Tibial artery (tissue), 4 donors: ENCODE measurements at places on chromosomes 1 and 21.

DNA sequence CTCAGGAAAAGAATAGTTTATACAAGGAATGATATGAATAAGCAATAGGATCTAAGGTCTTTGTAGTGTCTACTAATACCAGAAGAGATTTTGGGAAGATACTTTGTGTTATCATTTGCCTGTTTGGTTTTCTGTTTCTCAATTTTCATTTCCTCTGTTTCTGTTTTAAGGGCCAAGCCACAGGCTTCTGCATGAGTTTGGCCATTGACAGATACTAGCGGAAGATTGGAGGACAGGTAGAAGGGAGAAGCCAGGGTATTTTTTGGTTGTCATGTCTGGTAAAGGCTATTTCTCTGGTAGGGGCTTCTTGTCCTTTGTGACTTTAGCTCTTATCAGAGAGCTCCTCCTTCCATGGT is 51.4 kb downstream of the HS2ST1 start:
- DNase-seq, result no peak
- H3K4me3 ChIP-seq, result no peak overlapping the region
- no peak overlapping the region for H3K27ac ChIP-seq

GRCh38 chr1:237205400-237206064 is 163.5 kb downstream of the RYR2 start:
- H3K27ac ChIP-seq, result no peak overlapping the region
- peaks cover 7% of the 10 kb centered on the region for H3K4me1 ChIP-seq
- no peaks in the 10 kb centered on the region for H3K27me3 ChIP-seq
- DNase-seq, result peak; percentile 49

- H3K27ac ChIP-seq, result no peak overlapping the region
- no peaks in the 10 kb centered on the region for H3K36me3 ChIP-seq
- DNase-seq, result peak; percentile 90
- H3K4me3 ChIP-seq, result no peak overlapping the region
- no peaks in the 10 kb centered on the region for H3K27me3 ChIP-seq
- no peaks in the 10 kb centered on the region for H3K4me1 ChIP-seq
These were observed 7.6 kb upstream of the IL22RA1 start for GRCh38 chr1:24150234-24151174.

DNA sequence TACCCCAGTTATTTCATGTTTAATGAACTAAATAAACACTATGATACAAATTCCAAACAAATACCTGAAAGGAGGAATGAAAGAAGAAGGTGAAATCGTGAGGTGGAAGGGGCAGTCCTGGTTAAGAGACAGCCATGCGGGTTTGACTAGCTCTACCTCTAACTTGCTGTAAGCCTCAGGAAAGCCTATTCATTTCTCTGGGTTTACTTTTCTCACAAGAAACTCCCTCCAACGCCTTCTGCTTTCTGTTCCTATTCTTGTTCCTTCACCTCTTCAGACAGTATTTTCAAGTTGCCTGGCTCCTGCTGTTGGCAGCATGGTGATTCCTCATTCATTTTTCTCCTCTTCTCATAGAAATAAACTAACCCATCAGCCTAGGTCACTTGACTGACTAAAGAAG is 92.4 kb downstream of the NTPCR start:
- H3K4me1 ChIP-seq, result no peaks in the 10 kb centered on the region
- no peak overlapping the region for H3K27ac ChIP-seq
- no peak overlapping the region for H3K4me3 ChIP-seq
- no peaks in the 10 kb centered on the region for H3K36me3 ChIP-seq
- no peaks in the 10 kb centered on the region for H3K27me3 ChIP-seq
- DNase-seq, result no peak
